ENCODE measurements at places on chromosomes 3 and 15.

DNA sequence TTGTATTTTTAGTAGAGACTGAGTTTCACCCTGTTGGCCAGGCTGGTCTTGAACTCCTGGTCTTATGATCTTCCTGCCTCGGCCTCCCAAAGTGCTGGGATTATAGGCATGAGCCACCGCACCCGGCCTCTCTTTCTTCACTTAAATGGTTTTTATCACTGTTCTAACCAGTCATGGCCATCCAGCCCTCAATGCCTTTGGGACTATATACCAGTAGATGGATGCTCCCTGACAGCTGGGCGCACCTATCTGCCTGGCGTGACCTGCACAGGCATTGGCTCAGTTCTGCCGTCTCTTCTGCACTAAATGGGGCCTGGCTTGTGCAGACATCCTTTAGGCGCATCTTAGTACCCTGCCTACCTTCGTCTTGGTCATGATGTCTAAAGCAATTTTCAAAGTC lies 233.4 kb downstream of the ADAMTS17 start:
- DNase-seq: no peak

DNA sequence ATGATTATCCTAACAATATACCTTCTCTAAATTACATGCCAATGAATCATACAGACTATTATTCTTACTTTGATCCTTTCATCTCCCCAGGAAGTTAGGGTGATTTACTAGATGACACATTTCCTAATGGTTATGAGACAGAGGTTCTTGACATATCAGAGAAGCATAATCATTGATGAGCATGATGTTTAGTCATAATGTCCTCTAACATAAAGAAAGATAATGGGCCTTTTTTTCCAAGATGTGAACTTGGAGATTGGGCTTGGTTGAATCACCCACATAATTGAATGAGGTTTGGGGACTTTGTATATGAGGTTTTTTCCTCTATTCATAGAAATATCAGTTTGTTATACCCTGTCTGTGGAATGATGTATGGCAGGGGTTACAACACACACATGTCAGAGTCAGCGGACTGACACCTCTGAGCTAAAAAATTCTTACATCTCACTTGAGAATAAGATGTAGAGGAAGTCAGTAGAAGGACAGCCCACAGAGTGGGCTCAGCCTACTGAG lies 69.7 kb upstream of the DCBLD2 start:
- DNase-seq: no peak

DNA sequence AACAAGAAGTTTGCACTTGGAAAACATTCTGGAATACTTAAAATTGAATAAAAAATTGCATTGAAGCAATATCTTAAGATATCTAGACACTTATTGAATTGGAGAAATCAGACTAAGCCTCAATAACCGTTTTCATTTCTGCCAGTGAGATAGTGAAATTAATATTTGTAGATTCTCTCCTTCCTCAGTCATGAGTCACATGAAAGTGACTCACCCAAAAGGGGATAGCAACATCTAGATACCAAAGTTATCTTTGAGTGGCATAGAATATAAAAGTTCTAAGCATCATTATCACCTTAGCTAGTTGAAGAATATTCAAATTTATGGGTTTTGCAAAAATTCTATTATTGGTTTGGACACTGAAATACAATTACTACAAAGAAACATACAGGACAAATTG lies 614.8 kb upstream of the ZNF717 start:
- no peak for DNase-seq

- no peak for DNase-seq
Observed at GRCh38 chr15:26632500-26632899, 140.4 kb downstream of the GABRB3 start.

DNA sequence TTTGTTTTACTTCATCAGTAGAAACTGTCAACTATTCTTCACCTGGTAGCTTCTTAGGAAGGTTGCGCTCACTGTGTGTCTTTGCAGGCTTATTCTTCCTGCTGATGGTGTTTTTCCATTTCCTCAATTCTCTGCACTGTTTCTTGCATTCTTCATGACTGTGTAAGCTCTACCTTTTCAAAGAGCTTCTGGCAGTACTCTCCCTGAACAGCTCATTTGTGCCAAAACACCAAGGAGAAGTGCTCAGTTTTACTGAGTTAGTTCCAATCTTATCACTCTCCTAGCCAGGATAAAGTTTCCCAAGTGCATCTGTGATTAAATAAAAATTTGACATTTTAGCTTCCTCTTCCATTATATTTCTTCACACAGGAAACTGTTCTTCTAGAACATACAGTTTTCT lies 339.8 kb downstream of the EPHA3 start:
- DNase-seq: no peak

DNA sequence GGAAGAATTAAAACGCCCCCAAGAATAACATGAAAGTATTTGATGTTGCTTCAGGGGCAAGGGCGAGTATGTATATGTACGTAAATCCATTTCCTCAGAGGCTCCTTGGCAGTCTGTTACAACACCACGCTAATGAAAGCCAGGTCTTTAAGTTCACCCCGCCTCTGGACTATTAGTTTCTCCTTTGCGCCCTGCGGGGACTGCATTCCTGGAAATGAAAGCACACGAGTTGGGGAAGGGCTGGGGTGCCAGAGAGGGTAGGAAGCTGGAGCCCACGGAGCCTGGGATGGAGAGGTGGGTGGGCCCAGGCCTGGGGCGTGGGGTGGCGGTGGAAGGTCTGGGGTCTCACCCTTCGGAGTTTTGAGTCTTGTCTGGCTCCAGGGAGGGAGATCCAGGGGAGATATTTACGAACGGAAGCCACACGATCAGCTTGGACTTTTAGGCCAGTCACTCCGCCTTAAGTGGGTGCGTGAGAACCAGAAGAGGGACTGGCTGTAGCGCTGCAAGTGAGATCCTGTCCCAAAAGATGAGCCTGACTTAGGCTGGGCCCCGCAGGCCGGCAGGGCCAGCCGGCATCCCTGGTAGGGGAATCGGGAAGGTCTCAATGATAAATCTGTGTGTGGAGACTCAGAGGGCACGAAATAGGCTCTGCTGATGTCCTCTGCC lies 1.6 kb upstream of the PLCL2 start:
- DNase-seq: no peak

DNA sequence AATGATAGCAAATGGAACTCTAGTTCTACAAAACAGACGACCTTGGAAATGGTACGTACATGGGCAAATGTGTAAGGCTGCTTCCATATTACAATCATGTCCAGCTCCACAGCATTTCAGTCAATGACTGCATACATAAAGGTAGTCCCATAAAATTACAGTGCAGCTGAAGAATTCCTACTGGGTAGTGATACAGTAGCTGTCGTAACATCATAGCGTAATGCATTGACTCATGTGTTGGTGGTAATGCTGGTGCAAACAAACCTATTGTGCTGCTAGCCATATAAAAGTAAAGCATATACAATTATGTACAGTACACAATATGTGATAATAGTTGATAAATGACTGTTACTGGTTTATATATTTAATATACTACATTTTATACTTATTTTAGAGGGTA lies 18.5 kb downstream of the TTC23 start:
- DNase-seq: no peak

DNA sequence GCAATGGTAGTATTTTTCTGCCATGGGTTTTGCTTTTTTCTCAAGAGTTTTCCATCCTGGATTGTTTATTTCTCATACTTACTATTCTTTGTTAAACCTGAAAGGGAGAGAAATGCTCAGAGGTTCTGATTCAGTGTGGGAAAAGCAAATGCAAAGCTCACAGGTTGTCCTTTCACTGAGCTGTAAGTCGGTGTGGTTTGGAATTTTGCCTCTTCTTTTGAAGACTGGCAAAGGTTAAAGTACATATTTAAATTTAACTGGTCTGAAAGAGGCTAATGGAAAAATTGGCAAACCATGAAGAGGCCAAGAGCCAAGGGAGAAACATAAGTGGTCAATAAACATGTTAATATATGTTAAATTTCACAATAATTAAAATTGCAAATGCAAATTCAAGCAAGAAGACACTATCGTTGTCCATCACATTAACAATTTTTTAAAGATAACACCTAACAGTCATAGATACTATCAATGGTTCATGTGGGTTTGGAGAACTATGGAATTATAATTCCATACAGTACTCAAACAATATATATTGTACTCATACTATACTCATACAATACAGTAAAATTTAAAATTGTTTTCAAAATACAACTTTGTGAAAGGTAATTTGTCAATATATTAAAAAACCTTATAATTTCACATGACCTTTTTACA lies 246.8 kb upstream of the STT3B start:
- no peak for DNase-seq

DNA sequence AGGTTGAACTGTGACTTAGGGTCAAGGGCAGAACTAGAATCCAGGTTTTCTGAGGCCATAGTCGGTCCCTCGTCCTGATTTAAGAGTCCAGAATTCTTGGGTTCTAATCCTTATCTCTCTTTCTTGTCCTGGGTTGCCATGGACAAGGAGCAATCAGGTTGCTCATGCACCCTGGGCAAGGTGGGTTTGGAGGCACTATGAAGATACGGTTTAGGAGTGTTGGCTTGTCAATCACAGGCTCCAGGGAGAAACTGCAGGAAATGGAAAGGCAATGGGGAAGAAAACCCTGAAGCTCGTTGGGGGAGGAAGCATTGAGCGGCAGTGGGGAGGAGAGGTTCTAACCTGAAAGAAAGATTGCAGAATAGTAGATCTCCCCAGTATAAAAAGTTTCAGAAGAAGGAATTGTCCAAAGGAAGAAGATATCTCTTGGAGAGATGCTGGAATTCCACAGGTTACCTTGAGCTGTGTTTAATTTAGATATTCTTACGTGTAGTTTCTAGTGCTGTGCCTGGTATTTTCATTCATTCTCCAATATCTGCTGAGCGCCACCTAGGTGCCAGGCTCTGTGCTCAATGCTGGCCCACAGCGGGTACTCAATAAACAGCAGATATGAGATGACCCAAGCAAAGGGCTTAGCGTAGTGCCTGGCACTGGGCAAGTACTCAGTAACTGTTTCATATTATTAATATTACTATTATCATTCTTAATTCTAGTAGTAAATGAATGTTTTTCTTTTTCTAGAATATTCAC lies 2.0 kb downstream of the ACAN start:
- no peak for DNase-seq

DNA sequence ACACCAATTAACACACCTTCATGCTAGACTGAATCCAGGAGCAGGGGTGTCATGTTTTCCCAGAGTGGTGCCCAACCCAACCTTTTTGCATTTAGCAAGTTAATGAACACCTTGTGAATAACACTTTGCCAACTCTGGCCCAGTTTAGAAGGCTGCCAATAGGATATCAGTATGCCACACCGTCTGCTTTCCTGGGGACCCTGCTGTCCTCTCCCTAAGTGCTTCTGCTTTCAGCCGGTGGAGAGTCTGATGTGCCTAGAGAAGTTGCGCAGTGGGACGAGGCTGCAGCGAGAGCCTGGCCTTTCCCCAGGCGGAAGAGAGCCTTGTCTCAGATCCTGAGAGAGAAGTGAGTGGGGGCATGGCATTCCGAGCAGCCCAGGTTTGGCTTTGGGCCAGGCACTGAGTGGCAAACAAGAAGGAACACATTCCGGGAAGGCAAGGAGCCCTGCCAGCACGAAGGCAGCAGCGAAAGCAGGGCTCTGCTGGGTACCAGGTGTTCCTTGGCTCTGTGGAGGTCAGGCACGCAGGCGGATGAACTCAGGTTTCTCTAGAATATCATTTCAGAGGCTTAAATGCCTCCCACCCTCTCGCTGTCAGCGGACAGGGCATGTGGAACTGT lies 36.9 kb downstream of the SENP8 start:
- peak; percentile 28 for DNase-seq

DNA sequence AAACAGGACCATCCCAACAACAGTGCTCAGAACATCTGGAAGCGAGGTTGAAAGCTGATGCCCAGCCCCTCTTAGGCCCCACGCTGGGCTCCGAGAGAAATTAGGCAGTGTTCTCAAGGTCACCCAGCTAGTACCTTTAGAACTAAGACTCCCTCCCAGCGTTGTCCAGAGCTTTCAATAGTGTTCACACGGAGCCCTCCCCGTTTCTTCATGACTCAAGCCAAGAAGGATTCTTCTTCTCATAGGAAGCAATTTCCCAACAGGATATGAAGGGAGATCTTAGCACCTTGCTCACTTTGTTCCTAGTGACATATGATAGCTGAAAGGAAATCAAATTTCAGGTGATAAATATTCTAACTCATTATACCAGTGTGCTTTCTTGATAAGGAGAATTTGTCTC lies 244.2 kb upstream of the ST8SIA2 start:
- DNase-seq: no peak

GRCh38 chr15:67358812-67359211 lies 104.2 kb downstream of the IQCH start:
- peak; percentile 2 for DNase-seq

DNA sequence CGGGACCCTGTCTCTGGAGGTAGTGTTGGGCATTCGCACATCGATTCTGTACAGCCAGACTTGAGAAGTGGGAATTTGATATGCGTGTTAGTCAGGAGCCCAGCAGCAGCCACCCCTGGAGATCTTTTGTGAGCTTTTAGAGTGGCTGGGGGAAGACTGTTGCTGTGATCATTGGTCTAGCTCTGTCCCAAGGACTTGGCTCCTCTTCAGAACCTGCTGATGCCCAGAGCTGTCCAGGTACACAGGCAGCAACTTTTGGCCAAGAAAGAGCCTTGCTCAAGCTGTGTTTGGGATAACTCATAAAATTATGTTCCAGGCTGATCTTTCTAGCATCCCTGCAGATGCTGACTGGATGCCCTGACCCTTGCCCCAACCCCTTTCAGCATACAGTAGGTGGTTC lies 29.3 kb downstream of the LIMD1 start:
- DNase-seq: no peak

DNA sequence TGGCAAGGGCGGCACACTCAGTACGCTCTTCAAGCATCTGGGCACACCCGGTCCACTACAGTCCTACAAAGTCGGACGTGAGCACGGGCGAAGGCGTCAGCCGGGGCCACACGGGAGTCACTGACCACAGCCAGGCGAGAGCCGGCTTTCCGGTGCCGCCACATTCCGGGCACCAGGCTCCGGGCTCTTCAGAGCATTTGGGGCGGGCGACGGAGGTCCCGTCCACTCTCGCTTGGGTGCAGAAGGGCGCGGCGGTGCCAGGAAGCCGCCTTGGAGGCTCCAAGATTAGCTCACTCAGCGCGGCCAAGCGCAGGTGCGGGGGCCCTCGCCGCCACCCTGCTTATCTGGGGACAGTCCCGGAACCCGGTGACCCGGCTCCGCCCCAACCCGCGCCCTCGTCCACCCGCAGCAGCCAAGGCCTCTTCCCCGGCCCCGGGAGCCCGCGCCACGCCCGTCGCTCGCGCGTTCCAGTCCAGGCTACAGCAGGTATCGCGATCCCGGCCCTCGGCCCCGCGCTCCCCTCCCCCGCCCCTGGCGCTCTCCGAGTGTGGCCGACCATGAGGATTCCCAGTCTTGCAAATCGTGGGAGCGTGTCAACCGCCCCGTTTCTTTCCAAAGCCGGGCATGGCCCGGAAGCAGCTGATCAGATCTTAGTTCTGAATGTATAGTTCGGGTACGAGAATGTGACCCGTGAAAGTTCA lies at the start of gene ADPRH:
Gene ADPRH (plus strand): TSS at position 127 of the 701 bp plus-strand sequence. CDS start 2,678 bp downstream, outside the sequence.
- peak; percentile 13 for DNase-seq
